ENCODE measurements at places on chromosomes 16 and 17.

DNA sequence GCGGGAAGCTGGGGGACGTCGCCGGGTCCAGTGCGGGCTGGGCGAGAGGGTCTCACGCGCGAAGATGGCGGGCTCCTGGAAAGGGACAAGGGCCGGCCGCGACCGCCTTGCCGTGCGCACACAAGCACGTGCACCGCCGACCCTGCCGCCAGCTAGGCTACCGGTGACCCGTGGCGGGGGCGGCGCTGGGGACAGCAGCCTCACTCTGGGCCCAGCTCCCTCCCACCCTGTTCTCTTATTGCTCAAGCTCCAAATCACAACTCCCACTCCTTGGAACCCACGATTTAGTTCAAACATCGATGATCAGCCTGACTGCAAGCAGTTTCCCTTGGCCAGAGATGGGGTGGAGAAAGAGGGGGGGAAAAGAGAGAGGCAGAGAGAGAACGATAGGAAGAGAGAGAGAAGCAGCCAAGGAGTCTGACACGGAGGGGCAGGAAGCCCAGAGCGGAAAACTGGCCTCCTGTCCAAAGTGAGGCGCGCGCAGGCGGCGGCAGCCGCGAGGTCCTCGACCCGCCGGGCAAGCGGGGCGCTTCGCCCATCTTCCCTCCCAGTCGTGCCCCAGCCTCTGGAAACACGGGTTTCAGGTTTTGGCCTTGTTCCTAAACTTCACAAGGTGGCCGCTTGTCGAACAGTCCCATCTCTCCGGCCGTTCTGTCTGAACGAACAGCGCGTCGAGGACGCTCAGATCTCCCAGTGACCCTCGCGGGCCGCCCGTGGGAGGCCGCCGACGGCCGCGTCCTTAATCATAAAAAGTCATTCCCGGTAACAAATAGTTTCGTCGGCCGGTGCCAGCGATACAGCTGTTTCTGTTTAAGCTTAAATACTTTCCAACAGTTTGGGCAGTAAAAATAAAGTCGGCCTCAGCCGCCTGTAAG, 1.7 kb upstream of the CBX8 start:
- DNase-seq, result no peak

DNA sequence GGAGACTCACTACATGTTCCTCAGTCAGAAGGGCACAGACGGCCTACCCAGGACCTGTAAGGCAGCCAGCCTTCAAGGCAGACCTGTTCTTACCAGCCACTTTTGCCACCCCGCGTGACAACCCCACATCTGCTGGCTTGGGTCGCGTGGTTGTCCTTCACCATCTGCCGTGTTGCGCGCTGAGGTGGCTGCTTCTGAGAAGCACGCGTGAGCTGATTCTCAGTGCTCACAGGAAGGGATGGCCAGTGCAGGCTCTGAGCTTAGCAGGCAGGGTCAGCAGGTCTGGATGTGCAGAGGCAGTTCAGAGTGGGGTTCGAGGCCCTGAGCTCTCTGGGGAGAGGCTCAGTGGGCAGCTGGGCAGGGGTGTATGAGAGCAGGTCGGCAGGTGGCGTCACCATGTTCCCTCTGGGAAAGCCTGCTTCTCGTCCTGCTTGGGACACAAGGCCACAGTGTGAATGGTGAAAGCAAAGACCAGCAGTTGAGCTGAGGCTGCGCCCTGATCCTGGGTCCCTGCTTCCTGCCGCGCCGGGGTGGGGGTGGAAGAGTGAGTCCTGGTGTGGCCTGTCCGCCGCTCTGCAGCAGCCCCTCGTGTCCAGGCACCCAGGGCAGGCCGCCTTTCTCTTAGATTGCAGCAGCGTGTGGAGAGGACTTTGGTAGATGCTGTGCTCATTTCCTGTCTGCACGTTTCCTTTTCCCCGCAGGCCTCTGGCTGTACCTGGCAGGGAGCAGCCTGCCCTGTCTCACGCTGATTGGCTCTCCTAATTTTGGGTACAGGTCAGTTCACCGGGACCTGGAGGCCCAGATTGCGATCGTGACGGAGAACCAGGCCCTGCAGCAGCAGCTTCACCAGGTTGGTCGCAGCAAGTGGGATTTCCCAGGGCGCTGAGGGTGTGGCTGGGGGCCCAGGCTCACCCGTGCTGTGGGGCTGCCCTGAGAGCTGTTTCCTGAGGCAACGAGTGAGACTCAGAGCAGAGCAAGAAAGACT, 36.0 kb downstream of the PGS1 start:
- DNase-seq, result no peak

DNA sequence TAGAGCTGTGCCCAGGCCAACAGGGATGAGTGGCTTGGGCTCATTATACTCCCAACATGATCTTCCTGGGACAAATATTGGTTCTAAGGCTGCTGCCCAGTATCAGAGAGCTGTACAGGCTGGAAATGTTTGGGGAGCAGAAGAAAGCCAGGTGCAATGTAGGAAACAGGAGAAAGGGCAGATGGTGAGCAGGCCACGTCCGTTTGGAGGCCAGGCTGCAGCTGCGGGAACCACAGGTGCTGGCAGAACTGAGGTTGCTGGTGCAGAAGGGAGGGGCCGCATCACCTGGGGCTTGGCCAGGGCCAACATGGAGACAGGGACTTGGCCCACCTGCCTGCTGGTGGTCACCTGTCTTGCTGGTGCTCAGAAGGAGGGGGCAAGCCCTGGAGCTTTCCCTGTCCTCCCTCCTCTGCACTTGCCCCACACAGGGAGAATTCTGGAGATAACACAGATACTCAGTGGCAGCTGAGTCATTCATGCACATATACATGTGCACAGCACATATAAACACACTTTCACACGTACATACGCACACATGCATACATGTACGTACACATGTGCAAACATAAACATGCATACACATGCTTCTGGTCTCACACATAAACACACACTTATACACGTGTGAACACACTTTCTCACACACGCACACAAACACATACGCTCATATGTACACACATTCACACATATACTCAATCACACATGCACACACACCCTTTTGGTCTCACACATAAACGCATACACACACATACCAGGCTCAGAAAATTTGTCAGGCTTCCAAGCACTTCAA, 67.7 kb downstream of the WSCD1 start:
- DNase-seq, result no peak

DNA sequence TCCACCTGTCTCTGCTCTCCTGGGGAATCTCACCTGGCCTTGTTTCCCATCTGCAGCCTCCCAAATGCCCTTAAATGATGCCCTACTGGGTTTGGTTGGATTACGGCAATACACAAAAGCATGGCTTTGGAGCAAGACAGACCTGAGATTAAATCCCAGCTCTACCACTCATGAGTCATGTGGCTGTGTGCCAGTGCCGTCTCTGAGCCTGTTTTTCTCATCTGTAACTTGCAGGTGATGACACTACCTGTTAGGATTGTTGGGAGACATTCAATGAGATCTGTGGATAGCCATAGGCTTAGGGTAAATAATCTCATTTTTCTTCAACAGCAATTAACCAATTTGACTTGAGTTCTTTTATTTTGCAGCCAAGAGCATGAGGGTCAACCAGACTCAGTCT, 240.3 kb downstream of the MAF start:
- no peak for DNase-seq

GRCh38 chr16:3029491-3030221, 5.8 kb downstream of the THOC6 start:
- no peak for DNase-seq

DNA sequence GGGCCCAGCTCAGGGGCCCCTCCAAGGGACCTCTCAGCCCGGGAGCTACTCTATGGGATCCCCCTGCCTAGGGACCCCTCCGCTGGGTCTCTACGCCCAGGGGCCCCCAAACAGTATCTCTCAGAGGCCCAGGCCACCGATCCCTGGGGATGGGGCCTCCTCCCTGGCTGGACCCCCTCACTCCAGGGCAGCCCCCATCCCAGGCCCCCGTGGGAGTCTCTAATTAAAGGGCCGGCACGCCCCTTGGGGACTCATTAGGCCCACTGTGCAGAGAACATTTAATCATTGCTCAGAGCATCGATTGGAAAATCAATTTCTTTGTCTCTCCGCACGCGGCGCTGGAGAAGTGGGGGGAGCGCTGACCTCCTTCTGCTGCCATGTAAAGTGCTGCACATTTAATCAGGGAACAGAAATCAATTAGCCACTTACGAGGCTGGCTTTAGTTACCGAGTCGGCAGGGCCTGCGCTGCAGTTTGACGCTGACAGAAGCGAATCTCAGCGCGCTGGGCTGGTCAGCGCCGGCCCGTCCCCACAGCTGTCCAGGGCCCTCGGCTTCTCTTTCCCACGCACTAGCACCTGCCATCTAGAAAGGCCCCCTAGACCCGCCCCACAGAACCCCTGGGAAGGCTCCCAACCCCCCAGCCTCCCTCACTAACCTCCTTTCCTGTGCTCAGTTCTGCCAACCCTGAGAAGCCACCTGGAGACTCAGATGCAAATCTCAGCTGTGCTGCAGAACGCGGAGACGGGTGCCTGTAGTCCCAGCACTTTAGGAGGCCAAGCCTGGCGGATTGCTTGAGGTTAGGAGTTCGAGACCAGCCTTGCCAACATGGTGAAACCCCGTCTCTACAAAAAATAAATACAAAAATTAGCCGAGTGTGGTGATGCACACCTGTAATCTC, 20.2 kb upstream of the C1QL1 start:
- no peak for DNase-seq

DNA sequence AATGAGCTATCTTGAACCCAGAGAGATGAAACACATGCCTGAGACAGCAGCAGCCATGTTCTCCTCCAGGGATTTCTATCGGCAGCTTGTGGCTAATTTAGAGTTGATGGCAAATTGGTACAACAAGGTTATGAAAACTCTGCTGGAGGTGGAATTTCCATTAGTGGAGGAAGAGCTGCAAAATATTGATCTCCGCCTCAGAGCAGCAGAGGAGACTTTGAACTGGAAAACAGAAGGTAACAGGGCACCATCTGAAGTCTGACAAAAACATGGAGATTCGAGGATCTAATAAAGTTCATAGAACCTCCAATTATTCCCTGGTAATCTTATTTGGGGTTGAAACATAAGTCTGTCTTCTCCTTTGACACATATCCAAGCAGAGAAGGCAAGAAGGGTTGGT, 52.8 kb downstream of the DNAH9 start:
- no peak for DNase-seq

- no peak for DNase-seq
Observed at GRCh38 chr17:77019893-77020379, 120.8 kb upstream of the SEC14L1 start.

DNA sequence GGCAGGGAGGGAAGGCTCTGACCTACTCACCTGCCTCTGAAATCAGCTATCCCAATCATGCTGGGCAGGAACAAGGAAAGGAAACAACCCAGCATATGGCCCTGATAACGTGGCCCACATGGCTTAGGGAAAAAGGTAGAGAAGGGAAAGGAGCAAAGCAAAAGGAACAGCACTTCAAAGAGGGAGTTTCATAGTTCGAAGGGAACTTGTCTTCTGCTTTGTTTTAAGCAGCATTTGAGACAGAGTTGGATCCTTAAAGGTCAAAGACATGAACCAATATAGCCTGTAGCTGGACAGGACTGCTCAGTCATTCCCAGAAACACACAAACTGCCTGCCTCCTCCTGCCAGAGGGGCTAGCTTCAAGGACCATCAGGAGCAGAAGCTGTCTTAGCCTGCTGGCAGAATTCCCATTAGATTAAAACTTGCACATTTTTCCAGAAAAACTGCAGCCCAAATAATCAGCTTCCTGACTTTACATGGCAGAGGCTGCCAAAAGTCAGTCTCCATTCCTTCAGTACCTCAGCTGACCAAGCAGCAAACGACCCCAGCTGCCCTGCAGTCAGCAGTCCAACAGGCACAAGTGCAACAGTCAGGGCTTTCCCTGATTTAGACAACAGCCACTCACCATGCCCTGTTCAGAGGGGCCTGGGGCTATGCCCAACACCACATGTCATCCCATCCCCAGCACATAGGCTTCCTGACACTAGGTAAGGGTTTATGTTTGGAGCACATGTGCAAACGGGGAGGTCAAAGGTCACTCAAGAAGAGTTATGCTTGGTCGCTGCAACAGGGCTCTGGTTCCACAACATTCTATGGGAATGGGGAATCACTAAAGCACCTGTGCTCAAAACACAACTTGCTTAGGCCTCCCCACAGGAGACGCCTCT, 32.5 kb downstream of the RANBP10 start:
- no peak for DNase-seq

- DNase-seq, result no peak
Observed at GRCh38 chr17:5354886-5355415, 64.5 kb downstream of the NUP88 start.

GRCh38 chr16:76278980-76279379, 1.8 kb downstream of the CNTNAP4 start:
- DNase-seq, result no peak

DNA sequence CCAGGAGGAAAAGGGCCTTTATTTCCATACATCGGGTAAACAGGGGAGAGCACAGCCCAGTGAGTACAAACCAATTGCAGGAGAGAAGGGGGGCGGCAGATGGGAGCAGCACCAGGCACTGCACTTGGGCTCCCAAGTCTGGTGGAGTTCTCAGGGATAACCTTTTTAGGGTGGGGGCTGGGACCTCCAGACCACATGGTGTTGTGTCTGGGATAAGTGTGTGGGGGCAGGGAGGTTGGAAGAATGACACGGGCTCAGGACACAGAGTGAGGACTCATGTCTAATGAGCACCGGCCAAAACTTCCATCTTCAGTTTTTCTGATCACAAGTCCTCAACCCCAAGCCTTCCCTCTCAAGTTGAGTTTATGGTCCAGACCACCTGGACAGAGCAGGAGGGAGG, 30.6 kb downstream of the PIPOX start:
- DNase-seq, result no peak

- DNase-seq, result no peak
Observed at GRCh38 chr16:1335211-1335971, 1.9 kb downstream of the BAIAP3 start.

DNA sequence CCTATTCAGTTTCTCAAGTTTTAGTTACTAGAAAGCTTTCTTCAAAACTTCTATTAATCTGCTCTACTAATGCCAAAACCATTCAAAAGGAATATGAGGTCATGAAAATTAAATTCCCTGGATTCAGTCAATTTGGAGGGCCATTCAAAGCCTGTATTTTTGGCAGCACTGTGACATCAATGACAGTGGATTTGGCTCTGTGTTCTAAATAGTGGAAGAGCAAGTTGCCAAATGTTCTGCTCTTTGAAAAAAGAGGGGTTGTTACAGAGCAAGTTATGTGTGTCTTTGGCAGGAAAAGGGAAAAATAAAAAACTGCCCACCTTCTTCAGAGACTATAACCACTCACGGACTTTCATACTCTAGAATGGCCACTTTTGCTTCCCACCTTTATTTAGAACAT, 3.2 kb upstream of the C16orf46 start:
- DNase-seq, result no peak

DNA sequence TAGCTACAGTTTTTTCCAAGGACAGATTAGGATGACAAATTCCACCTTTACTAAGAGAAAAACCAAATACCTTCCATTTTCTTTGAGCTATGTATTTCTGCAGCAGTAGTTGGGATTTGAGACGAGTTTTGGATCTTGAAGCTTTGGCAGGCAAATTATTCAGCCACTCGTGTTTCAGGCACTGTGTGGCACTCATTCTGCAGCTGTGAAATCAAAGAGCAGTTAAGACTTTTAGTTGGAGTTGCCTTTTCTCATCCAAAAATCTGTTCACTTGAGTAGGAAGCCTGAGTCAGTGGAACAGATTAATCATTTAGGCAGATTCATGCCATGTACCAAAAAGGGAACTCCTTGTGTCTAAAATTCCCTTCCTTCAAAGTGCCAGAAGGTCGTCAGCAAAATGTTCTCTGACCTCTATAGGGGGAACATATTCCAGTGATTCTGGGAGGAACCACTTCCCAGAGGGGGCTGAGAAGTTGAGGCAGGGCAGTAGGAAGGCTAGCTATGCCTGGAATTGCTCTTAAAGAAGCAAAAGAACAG, 20.1 kb downstream of the ORC6 start:
- no peak for DNase-seq

Measured in brain pericyte (primary cell).